ENCODE measurements at places on chromosomes 2 and 18.
A peak's percentile ranks its signal among the peaks of the same experiment; 100 is the strongest.

- H3K4me1 ChIP-seq = no peaks in the 10 kb centered on the region
- no peaks in the 10 kb centered on the region for H3K36me3 ChIP-seq
- DNase-seq = no peak
- no peaks in the 10 kb centered on the region for H3K27me3 ChIP-seq
- H3K27ac ChIP-seq = no peak overlapping the region
- H3K4me3 ChIP-seq = no peak overlapping the region
Measured at GRCh38 chr18:51537487-51537886, 340.0 kb upstream of the MEX3C start.

- no peak overlapping the region for H3K4me3 ChIP-seq
- H3K27me3 ChIP-seq = no peaks in the 10 kb centered on the region
- no peak for DNase-seq
- peak overlapping the region; percentile 1 for H3K27ac ChIP-seq
Measured at GRCh38 chr2:197210430-197210829, 100.2 kb downstream of the ANKRD44 start.

GRCh38 chr2:135409436-135409835 lies 121.6 kb downstream of the ZRANB3 start:
- DNase-seq = no peak
- no peak overlapping the region for H3K4me3 ChIP-seq
- no peaks in the 10 kb centered on the region for H3K36me3 ChIP-seq
- H3K4me1 ChIP-seq = no peaks in the 10 kb centered on the region
- H3K27ac ChIP-seq = no peak overlapping the region

DNA sequence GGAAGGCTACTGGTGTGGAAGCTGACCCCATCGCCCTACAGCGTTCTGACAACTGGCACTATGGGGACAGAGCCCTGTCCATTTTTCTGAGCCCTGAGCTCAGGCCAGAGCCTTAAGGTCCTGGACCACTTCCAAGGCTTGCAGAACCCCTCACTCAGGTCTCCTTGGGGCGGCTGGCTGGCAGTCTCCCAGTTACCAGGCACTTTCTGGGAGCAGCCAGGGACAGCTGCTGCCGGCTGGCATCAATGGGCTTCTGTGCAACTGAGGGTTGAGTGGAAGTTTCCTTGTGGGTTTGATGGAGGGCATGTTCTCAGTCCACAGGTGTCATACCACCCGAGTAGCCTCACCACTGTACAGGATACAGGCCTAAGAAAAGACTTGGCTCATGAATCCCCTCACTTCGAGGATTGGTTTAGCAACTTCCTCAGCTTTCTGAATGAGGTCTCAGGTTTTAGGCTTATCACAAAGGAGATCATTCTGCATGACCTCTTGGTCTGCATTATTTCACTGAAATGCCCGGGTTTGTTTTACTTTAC lies 27.4 kb upstream of the WIPF1 start:
- H3K27ac ChIP-seq = no peak overlapping the region
- no peak for DNase-seq
- H3K27me3 ChIP-seq = no peaks in the 10 kb centered on the region
- H3K36me3 ChIP-seq = no peaks in the 10 kb centered on the region
- no peak overlapping the region for H3K4me3 ChIP-seq

DNA sequence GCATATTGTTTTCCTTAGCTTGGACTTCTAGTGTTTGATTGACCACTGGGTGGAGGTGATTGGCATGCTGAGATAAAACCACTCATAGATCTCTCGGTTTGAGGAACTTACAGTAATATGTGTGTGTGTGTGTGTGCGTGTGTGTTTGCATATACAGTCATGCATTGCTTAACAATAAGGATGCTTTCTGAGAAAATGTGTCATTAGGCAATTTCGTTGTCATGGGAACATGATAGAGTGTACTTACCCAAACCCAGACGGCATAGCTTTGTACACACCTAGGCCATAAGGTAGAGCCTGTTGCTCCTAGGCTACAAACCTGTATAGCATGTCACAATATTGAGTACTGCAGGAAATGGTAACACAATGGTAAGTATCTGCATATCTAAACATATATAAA lies 167.3 kb downstream of the NYAP2 start:
- DNase-seq = no peak
- H3K4me3 ChIP-seq = no peak overlapping the region
- no peaks in the 10 kb centered on the region for H3K36me3 ChIP-seq
- no peaks in the 10 kb centered on the region for H3K27me3 ChIP-seq

DNA sequence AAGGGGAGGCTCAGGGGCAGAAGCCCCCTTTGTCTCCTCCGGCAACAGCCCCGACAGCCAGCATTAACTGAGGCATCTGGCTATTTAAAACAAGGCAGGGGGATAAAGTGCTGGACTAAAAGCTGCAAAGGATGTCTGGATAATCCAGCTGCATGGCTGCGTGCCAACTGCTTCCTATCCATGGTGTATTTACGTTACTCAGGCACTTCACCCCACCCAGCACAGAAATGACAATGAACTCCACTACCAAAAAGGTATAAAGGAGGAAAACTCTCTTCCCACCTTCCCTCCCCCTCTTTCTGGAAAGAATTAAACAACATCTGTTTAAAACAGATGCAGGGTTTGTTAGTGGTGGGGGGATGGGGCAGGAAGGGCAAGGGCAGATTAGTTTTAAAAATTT lies 82.5 kb downstream of the SPRED2 start:
- H3K27ac ChIP-seq = peak overlapping the region; percentile 34
- no peaks in the 10 kb centered on the region for H3K36me3 ChIP-seq
- no peak for DNase-seq
- peaks cover 7% of the 10 kb centered on the region for H3K4me1 ChIP-seq
- H3K4me3 ChIP-seq = no peak overlapping the region

DNA sequence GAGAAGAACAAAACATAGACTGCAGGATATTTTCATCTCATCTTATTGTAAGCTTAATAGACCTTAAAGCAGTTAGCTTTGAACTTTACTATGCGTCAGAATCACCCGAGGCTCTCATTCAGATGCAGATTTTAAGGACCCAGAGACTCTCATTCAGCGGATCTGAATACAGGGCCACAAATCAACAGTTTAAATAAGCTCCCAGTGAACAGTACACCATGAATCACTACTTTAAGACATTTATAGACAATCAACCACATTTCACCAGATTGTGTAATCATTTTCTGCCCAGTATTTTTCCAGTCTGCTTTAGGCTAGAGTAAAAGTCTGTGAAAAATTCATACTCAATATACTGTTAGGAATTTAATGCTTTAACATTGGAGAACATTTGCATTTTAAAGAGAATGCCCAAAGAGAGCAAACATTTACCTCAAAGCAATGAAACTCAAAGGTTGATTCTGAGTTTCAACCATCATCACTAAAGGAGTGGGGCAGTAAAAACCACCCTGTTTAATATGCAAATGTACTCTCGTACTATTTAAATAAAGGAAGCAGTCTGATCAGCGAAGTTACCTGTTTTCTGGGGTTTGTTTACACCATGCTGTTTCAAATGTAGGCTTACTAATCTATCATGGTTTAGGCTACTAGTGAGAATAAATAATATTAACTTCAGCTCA lies 11.0 kb upstream of the ALPK2 start:
- no peak overlapping the region for H3K4me3 ChIP-seq
- DNase-seq = no peak
- no peaks in the 10 kb centered on the region for H3K36me3 ChIP-seq
- peak overlapping the region; percentile 74 for H3K27ac ChIP-seq
- no peaks in the 10 kb centered on the region for H3K27me3 ChIP-seq

DNA sequence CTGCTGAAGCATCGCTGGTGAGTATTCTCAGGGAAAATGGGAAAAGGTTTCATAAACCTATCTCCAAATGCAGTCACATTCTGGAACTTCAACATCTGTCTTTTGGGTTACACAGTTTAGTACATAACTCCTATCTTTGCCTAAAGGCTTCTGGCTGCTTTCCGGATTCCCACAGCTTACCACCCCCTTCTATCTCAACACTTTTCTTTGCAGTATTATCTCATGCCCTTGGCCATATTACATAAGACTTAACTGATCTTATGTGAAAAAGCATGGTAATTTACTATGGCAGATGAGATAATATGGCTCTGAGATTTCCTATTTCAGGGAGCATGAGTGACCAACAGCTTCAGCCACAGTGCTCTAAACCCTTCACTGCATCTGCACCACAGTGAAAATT lies 369.3 kb upstream of the LINC00305 start:
- DNase-seq = no peak
- H3K36me3 ChIP-seq = no peaks in the 10 kb centered on the region
- H3K4me1 ChIP-seq = no peaks in the 10 kb centered on the region
- H3K27ac ChIP-seq = no peak overlapping the region

GRCh38 chr2:26729311-26729710 lies 34.8 kb upstream of the SLC35F6 start:
- DNase-seq = no peak
- H3K4me1 ChIP-seq = peaks cover 19% of the 10 kb centered on the region
- H3K27me3 ChIP-seq = no peaks in the 10 kb centered on the region
- no peak overlapping the region for H3K27ac ChIP-seq
- H3K4me3 ChIP-seq = no peak overlapping the region
- H3K36me3 ChIP-seq = no peaks in the 10 kb centered on the region

DNA sequence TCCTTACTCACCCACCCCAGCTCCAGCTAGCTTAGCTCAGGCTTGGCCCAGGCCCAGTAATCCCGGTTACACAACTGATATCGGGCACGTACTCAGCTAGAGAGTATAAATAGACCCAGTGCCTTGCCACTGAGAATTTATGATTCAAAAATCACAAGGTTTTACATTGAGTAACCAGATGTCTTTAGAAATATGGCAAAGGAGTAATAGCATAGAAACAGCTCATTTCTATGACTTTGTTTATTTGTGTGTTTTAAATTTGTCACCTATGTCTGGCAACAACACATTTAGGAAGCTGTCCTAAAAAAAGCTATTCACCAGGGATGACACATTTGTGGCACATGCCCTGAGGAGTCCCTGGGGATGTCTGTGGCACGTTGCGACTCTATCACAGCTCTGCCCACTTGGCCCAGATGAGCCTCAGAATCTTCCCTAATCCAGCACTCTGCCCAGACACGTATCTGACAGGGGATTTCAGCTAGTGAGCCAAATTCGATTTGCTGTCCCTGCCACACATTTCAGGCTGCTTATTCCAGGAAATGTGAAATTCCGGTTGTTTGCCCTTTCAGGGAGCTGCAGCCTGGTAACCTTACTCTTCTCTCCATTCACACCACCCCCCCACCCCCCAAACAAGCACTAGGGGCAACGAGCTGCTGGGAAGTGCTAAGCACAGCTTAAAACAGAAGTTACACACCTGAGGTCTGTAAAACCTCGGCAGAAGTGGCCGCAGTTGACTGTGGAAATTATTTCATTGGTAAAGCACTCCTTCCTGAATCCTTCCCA lies 85.4 kb upstream of the ZCCHC2 start:
- no peaks in the 10 kb centered on the region for H3K36me3 ChIP-seq
- DNase-seq = no peak
- H3K27ac ChIP-seq = peak overlapping the region; percentile 89
- peaks cover 28% of the 10 kb centered on the region for H3K27me3 ChIP-seq

DNA sequence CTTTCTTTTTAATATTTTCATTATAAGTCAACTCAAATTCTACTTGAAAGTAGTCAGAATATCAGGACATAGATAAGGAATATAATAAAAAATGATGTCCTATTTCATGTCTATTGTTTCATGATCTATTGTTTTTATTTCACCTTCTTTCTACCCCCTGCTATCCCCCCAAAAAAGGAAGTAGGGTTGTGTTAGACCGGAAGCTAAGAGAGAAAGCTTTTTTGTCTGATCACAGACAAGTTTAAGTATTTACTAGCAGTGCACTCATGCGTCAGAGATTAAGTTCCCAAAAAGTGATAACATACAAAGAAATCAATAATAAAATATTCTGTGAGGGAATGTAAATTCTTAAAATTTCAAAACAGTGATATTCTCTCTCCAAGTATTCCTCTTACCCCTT lies 447.1 kb upstream of the CNTNAP5 start:
- no peaks in the 10 kb centered on the region for H3K27me3 ChIP-seq
- H3K4me3 ChIP-seq = no peak overlapping the region
- no peak overlapping the region for H3K27ac ChIP-seq
- DNase-seq = no peak
- no peaks in the 10 kb centered on the region for H3K36me3 ChIP-seq

GRCh38 chr18:74456017-74456348 lies 1.1 kb downstream of the DIPK1C start:
- H3K4me1 ChIP-seq = peaks cover 9% of the 10 kb centered on the region
- H3K27me3 ChIP-seq = peaks cover 86% of the 10 kb centered on the region
- no peaks in the 10 kb centered on the region for H3K36me3 ChIP-seq
- H3K4me3 ChIP-seq = peak overlapping the region; percentile 31
- no peak overlapping the region for H3K27ac ChIP-seq

GRCh38 chr2:45167920-45168629 lies 158.8 kb upstream of the SIX2 start:
- H3K4me3 ChIP-seq = no peak overlapping the region
- no peak for DNase-seq
- H3K4me1 ChIP-seq = peaks cover 19% of the 10 kb centered on the region
- H3K36me3 ChIP-seq = no peaks in the 10 kb centered on the region

DNA sequence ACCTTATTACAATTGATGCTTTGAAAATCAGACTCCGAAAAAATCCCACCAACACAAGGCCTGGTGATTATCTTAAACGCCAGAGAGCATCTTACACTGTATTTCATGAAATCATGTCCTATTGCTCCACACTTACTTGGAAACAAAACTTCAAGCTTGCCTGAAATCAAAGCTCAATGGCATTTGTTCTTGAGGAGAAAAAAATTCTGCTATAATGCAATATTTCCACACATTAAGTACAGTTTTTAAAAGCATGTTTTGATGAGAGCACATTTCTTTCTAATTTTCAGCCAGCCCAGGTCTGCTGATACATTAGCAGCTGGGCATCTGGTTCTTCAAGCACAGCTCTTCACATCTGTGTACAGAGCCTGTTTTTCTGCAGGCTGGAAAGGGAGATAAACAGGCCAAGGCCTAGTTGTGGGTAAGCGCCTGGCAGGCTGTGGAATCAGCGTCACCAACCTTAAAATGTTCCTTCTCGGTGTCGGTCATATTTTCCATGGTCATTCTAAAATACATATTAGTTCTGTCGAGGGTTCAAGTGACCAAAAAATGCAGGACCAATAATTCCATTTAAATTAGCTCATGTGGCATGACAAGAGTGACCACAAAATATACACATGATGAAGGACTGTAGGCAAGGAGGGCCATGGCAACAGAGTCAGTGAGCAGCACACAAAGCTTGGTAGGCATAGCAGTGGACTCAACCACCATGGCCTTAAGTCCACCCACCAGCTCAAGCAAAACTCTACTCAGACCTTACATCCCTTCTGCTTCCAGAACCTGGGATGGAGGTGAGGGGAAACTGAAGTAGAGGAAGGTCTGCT lies 20.9 kb downstream of the SLC8A1 start:
- H3K27me3 ChIP-seq = no peaks in the 10 kb centered on the region
- no peak overlapping the region for H3K4me3 ChIP-seq
- H3K27ac ChIP-seq = no peak overlapping the region
- DNase-seq = no peak

- H3K4me1 ChIP-seq = no peaks in the 10 kb centered on the region
- no peak overlapping the region for H3K27ac ChIP-seq
Measured at GRCh38 chr2:171325886-171326585, 107.8 kb downstream of the METTL8 start.

Measured in esophagus squamous epithelium (tissue), 5 donors.